SHP77 treated with DMSO at 0.1 percent for 48 hours (cell line): ENCODE measurements at places on chromosomes 2 and 18.

- DNase-seq = no peak
These were observed 184.2 kb upstream of the KLHL29 start for GRCh38 chr2:23200787-23201114.

DNA sequence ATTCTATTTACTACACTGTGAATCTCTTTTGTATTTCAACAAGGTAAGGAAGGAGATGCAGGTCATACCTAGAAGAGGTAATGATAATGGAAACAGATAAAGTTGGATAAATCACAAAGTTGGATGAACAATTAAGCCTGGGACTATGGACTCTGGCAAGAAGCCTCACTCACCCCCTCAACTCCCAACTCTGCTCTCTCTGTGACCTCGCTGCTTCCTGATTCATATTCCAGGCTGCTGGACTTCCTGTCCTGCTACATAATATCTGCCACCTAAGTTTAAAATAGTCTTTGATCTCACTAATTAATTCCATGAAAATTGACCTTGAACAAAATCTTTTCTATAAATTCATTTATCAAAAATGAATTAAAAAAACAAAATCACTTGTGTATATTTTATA is 215.3 kb downstream of the CALCRL start:
- no peak for DNase-seq

DNA sequence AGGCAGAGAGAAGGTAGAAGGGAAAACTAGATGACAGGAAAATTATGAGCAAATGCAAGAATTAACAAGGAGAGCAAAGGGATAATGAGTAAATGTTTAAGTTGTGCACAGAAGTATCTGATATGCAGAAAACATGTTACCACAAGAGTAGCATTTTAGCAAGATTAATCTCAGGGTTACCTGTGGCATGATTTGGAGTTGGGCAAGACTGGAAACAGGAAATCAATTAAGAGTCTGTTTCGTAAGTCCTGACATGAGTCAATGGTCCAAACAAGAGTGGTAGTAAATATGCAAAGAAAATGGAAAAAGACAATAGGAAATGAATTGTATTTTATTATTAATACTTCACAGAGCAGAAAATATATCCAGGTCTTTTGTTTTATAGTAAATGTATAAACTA is 17.3 kb upstream of the MTX2 start:
- no peak for DNase-seq

- DNase-seq = no peak
These were observed 142.9 kb upstream of the GYPC start for GRCh38 chr2:126513033-126513432.

DNA sequence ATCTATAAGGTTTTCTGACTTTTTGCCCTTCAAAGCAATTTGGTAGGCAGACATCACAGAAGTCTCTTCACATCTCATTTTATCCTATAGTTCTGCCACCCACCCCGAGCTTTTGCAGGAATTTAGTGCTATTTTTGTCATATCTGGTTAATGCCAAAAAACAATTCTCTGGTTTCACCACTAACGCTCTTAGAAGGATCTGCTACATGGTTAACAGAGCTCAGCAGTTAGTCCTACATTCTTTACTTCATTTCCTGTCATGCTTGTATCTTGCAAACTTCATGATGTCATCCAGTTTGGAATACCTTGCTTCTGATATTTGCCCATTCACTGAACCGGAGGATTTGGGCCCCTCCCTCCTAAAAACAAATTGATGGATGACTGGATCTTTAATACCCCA is 116.8 kb upstream of the SERPINE2 start:
- no peak for DNase-seq

DNA sequence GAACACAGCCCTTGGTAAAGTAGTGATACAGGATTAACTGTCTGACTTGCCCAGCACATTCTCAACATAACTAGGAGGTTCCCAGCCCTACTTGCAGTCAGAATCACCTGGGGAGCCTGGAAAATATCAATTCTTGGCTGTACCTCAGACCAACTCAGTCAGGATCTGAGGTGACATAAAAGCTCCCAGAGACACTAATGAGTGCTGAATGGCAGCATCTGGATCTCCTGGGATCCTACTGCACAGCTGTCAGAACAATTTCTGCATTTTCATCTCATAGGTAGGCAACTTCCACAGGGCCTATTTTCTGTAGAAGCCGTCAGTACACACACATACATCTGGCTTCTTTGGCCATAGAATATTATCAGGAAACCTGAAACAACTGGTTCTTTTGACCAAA is 138.8 kb downstream of the MYO5B start:
- DNase-seq = no peak

DNA sequence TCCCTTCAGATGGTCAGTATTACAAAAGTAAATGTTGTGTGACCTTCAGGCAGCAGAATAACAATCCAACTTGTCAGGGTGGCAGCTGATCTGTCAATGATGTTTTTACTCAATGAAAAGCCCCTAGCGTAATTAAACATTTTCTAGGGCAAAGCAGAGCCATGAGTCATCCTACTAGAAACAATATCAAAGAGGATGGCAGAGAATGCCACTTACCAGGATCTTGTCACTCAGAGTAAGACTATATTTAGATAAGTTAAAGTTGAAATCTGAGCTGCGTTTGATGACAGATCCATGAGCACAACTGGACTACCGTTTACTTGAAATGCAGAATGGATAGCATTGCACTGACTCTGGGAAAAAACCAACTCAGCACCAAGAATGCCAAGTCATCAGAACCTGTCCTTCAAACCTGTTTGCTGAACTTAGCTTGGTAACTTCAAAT is 612.6 kb upstream of the ACVR2A start:
- peak; percentile 56 for DNase-seq

- no peak for DNase-seq
These were observed 75.3 kb upstream of the RIOK3 start for GRCh38 chr18:23377669-23378301.

DNA sequence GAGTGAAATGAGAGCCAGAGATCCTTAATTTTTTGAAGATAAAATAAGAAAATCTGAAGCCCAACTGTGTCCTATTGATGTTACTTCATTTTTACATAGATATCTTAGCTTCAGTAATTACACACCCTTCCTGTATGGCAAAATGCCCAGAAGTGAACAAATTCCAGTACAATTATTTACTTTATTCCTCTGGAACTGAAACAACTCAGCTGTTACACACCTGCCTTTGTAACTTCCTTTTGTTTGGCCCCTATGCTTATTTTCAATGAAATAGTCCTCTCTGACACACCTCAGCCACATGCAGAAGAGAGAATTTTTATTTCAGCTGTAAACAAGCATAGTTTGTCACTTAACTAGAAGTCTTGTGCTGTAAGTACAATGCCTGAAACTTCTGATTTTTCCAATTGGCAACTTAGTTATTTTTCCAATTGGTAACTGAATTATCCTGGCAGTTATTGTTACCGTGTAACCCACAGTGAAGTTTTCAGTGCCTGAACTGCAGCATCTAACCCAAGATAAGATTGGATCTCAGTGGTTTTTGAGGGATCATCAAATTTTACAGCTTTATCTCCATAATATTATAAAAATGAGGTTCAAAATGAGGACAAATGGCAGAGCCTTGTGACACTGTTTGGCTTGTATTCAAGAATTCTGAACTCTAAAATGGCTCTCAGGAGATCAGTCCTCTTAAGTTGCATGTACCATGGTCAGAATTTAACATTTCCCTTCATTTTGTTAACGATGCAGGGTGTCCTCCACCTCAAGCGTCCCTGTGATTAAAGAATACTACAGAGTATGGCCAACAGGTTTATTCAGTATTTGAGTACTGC is 82.6 kb downstream of the PKP4 start:
- DNase-seq = peak; percentile 57

- no peak for DNase-seq
These were observed 31.3 kb downstream of the NCK2 start for GRCh38 chr2:105775809-105776559.

- DNase-seq = no peak
These were observed 28.3 kb downstream of the SCTR start for GRCh38 chr2:119495948-119496347.

- DNase-seq = no peak
These were observed 615.0 kb upstream of the DDX18 start for GRCh38 chr2:117199511-117199910.
